ENCODE measurements at places on chromosomes 4 and X.
A peak's percentile ranks its signal among the peaks of the same experiment; 100 is the strongest.

- DNase-seq = no peak
Measured at GRCh38 chr4:53419208-53419607, 41.8 kb downstream of the FIP1L1 start.

DNA sequence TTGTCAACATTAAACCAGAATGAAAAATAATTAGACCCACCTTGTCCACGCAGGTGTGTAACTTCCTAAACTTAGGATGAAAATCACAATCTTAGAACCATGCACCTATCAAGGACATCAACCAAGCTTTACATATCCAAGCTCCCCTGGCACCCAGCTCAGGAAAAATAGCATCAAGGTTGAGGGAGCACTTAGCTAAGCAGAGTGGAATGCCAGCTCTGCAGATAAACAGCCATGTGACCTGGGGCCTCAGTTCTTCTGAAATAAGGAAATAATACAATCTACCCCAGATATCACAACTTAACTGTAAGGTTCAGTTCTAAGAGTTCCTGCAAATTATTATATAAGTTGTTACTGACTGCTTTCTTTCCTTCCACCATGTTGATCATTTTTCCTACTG, 64.7 kb downstream of the DHX15 start:
- no peak for DNase-seq

- no peak for DNase-seq
Measured at GRCh38 chr4:152389359-152389758, 146.5 kb downstream of the FBXW7 start.

GRCh38 chr4:142211444-142211843, 575.1 kb downstream of the IL15 start:
- DNase-seq = no peak

DNA sequence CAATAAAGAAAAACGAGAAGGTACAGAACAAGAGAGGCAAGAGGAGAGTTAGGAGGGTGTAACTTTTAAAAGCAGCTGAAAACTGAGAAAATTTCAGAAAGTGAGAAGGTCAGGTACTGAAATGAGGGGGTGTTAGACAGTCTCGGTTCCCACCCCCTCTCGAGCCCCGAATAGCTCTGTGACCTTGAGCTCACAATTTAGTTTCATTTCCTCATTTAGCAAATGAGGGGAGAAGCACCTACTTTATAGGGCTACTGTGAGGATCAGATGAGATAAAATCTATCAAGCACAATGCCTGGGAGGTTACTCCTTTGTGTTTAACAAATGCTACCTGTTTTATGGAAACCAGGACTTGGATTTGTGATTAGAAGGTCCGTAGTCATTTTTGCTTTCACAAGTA, 4.9 kb downstream of the UGT8 start:
- DNase-seq = no peak

DNA sequence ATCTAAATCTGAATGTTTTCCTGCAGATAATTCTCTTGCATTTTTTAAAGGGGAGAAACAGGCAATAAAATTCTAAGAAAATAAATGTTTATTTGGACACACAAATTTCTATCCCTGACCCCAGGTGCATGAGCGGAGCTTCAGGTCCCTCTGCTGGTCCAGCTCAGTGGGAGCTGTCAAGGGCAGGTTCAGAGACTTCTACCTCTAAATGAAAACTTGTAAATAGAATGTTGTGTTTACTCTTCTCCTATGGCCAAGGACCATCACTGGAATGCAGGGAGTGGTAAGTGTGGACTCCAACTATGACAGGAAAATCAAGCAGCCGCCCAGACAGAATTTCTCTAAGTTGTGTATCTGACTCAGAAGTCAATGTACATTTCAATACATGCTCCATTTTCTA, 148.6 kb upstream of the TTC29 start:
- no peak for DNase-seq

DNA sequence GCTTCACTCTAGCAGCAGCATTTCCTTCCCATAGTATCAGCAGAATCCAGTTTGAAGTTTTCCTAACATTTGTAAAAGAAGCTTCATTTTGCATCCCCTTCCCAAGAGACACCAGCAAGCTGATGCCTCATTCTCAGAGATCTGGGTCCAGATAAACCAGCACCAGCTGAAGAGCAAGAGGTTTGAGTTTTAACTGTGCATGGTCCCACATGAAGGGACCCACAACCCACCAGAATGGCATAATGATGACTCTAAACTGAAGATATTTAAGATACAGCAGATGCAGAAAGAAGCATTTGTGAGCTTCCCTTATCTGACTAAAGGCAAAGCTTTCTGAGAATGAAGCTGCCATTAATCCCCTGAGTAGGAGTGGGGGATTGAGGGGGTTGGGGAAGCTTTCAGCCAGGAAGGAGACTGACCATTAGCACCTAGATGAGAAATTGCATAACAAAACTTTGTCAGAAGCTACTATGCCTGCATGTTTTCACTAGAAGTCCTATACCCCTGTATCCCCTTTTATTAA, 18.6 kb downstream of the NUDT6 start:
- no peak for DNase-seq

- DNase-seq = no peak
Measured at GRCh38 chr4:126559961-126560360, 1072.8 kb upstream of the INTU start.

DNA sequence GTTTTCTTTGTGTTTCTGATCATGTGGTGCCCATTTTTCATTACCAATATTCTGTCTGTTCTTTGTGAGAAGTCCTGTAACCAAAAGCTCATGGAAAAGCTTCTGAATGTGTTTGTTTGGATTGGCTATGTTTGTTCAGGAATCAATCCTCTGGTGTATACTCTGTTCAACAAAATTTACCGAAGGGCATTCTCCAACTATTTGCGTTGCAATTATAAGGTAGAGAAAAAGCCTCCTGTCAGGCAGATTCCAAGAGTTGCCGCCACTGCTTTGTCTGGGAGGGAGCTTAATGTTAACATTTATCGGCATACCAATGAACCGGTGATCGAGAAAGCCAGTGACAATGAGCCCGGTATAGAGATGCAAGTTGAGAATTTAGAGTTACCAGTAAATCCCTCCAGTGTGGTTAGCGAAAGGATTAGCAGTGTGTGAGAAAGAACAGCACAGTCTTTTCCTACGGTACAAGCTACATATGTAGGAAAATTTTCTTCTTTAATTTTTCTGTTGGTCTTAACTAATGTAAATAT, 110.4 kb downstream of the IL13RA2 start:
- DNase-seq = no peak

DNA sequence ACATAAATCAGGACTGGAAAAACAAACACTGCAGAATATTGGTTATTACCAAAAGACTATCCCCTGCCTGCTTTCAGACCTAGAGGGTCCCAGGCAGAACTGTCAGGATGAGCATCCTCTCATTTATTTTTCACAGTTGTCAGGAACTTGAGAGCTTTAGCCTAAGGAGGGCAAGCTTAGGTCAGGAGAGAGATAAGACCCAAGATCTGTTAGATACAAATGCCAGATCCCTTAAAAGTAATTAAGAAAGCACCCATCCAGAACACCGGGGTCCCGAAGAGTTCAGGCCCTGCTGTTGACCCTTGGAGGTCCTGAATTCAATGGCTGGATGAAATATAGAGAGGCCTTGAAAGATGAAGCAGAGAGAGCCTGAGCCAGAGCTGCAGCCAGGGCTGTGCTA, 5.9 kb upstream of the MAGEB3 start:
- DNase-seq = no peak

DNA sequence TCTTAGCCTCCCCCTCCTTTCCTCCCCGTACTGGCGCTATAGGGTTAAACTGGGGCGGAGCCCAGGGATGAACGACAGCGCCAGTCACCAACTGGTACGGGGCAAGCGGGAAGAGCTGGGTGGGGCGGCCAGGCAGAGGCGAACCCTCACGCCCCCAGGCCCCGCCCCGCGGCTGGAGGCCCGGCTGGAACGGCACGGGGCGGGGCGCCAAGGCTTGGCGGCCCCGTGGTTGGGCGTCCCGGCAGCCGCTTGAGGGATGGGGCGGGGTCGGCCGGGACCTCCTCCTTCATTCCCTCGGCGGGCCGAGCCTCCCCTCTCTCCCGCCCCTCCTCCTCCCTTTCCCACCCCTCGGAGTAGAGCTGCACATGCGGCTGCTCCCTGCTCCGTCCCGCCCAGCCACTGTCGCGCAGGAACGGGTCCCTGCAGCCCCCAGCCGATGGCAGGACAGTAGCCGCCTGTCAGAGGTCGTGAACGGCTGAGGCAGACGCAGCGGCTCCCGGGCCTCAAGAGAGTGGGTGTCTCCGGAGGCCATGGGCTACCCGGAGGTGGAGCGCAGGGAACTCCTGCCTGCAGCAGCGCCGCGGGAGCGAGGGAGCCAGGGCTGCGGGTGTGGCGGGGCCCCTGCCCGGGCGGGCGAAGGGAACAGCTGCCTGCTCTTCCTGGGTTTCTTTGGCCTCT, at the start of gene EDA:
TSS of gene EDA (plus strand) at position 335 of the 678 bp plus-strand sequence.
- DNase-seq = peak; percentile 43

DNA sequence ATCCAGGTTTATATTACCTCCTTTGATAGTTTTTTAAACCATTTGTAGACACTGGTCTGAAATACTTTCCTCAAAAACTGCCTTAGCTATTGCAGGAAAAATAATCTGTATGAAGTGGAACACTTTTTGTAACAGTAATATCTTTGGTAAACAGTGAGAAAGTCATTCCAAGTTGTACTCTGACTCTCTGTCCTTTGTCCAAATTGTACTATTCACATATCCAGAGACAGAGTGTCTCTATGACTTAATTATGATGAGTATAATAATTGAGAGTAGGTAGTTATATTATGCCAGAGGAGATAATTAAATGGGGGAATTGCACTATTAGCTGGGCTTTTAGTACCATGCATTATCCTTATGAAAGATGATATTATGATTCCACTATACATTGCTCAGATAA, 112.6 kb upstream of the LCORL start:
- DNase-seq = no peak

DNA sequence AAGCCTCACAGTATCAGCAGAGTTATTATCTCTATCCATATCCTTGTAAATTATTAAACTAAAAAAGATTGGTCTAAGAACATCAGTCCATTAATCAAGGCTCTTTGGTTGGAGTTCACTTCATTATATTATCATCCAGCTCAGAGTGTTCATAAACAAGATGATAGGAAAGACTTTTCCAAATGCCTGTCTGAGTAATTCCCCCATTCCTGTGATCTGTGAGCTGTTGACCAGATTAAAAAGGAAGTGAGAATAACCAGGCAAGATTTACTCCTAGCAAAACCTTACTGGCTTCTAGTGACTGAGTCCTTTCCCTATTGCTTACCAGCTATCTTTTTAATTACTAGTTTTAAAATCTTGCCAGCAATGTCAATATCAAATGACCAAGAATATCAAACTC, 14.9 kb downstream of the PKD2 start:
- DNase-seq = no peak

- no peak for DNase-seq
Measured at GRCh38 chr4:24557026-24558025, 27.0 kb downstream of the DHX15 start.

DNA sequence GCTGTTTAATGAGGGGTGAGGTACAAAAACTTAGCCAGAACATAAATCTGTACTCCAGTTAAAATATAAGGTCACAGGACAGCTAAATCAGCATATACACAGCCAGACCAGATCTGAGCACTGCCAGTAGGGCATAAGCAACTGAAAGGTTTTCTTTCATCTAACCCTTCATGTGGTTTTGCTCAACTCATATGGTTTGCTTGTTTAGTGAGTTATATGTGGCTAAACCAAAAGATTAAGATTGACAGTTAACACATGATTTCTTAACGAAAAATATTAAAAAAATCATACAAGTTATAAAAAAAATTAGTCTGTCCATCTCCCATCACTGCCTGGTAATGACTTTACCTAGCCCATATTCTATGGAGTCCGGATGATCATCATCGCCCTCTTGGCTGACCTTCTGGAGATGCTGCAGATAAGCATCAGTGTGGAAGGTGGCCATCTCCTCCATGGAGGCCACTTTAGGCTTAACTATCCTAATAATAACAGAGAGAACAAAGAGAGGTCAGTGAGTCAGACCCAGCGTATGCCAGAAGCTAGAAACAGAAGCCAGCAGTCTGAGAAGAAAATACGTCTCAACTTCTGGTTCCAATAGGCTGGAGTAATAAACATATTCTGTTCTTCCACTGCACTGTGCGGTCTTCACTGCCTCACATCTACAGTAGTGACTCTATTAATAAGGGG, 4.1 kb downstream of the HDAC8 start:
- DNase-seq = no peak
